ENCODE measurements at places on chromosomes 11 and 22.

- DNase-seq, result no peak
Observed at GRCh38 chr11:74025467-74026166, 16.7 kb upstream of the UCP3 start.

GRCh38 chr11:10979529-10979928 lies 121.7 kb upstream of the ZBED5 start:
- peak; percentile 66 for DNase-seq

GRCh38 chr11:77126861-77127234 lies 1.2 kb upstream of the MYO7A start:
- DNase-seq, result no peak

GRCh38 chr11:81032906-81033305 lies 1592.1 kb upstream of the TENM4 start:
- DNase-seq, result no peak

DNA sequence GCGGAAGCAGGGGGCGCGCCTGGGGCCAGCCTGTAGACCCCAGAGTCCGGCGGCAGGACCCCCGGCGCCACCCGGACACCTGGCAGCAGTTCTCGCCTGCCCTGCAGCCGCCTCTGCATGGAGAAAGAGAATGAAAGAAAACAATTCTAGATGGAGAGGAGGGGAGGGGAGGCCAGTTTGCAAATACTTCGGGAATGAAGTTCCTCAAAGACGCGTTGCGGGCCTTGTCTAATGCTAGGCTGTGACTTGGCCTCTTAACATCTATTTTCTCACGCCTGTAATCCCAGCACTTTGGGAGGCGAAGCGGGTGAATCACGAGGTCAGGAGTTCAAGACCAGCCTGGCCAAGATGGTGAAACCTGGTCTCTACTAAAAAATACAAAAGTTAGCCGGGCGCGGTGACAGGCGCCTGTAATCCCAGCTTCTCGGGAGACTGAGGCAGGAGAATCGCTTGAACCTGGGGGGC lies 2.1 kb upstream of the BARX2 start:
- DNase-seq, result no peak
